ENCODE measurements at places on chromosomes 2 and 18.

- DNase-seq: no peak
Measured at GRCh38 chr2:48250474-48250844, 279.5 kb upstream of the STON1 start.

GRCh38 chr2:62933398-62933917 is 117.2 kb upstream of the OTX1 start:
- DNase-seq: no peak

DNA sequence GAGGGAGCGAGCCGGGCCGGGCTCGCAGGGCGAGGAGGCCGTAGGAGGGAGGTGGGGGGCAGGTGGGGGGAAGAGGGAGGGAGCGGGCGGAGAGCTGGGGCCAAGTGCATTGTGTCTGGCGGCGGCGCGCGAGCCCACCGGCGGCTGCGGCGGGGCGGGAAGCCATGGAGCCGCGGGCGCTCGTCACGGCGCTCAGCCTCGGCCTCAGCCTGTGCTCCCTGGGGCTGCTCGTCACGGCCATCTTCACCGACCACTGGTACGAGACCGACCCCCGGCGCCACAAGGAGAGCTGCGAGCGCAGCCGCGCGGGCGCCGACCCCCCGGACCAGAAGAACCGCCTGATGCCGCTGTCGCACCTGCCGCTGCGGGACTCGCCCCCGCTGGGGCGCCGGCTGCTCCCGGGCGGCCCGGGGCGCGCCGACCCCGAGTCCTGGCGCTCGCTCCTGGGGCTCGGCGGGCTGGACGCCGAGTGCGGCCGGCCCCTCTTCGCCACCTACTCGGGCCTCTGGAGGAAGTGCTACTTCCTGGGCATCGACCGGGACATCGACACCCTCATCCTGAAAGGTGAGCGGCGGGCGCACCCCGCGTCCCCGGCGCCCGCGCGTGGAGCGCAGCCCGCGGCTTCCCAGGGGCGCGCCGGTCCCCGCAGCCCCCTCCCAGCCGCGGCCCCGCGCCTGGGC is at the start of gene TMEM178A:
TMEM178A (plus strand) TSS at position 107 of the 680 bp plus-strand sequence; CDS start at position 165, 58 bp downstream.
- no peak for DNase-seq

DNA sequence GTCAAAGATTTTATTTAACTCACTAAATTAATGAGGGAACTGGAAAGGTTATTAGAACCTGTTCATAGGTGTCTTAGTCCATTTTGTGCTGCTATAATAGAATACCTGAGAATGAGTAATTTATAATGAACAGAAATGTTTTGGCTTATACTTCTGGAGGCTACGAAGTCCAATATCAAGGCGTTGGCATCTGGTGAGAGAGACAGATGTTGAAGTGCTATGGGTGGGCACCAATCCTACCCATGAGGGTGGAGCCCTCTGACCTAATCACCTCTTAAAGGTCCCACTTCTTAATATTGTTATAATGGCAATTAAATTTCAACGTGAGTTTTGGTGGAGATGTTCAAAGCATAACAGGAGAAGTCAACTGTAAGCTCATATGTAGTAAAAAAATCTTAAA is 5.1 kb downstream of the RPIA start:
- no peak for DNase-seq

DNA sequence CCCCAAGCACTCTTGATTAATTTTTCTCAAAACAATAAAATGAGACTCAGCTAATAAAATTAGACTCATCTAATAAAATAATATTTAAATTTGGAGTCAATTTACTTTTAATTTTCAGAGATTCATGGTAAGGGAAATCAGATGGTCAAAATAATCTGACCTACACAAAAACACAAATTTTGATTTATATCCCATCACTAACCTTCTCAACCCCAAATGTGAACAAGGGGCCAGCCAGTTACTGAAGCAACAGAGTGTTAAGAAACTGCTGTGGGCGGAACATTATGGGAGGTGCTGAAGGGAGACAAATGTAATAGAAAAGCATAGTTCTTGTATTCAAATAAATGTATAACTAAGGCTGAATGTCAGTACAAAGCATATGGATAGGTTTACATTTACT is 28.5 kb upstream of the PPP3R1 start:
- no peak for DNase-seq

DNA sequence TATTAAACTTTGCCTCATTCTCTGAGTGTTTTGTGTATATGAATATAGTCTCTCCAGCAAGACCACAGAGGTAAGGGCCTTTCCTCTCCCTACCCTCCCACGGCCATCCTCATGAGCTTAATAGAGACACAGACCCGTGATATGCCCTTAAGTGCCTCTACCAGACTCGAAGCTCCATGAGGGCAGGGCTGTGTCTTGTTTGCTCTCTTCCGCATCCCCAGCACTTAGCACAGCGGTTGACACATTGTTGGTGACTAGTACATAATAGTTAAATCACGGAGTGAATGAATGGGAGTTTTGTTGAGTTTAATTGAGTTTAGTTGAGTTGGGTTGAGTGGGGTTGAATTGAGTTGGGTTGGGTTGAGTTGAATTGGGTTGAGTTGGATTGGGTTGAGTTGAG is 122.3 kb downstream of the ZFP36L2 start:
- no peak for DNase-seq

DNA sequence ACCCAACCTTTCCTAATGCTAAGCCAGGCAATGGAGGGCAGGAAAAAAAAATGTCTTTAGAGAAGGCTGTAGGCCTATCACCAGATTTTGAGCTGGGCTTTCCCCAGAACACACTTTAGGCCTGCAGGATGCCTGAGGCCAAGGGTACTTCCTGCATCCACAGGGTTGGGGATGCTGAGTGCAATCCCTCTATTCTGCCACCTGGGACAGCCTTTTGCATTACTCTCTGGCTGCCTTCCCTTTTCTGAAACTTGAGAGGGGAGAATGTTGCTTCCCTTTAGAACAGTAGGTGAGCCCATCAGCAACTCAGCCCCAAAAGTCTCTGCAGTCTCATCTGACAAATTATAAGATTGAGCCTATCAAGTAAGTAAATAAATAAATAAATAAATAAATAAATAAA is 195.2 kb downstream of the SLC8A1 start:
- DNase-seq: no peak

DNA sequence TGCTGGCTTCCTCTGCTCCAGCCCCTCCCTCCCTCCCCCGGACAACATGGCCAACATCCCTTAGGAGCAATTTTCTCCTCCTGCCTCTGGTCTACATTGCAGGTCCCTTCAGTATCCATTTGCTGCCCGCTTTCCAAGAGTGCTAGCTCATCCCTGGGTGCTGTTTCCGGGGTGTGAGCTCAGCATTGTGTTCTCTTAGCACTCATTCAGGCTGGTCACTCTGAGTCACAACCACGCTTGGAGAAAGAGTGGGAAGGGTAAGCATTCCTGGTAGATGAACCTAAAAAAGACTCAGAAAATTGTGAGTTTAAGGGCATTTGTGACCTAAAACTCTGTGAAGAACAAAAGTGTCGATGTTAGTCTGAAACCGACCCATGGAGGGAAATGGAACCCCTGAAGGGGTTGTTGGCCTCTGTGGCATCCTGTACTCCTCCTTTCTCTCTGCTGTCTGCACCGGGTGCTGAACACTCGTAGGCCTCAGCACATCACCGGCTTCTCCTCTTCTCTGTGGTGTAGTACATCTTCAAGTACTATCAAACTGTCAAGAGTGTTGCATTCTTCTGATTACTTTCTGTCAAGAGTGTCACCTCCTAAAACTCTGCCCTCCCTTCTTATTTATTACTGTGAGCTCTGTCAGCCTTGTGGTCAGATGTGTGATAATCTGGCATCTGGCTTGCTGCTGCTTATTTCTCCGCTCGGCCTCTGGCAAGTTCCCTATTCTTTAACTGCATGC is 73.0 kb downstream of the CTNNA2 start:
- no peak for DNase-seq

DNA sequence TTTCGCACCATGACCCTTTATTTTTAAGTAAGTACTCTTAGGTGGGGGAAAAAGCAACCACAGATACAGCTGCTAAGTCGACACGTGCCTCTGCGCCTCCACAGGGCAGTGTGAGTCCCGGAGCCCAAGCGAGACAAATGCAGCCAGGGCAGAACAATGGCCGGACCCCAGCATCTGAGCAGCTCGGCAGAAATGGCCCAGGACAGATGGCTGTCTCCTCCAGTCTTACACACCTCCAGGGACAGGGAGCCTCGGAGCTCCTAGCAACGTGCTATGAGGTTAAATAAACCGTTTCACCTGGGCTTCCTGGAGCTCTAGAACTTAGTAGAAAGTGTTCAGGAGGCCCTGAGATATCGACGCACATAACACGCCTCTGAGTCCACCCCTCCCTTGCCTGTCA is 47.3 kb upstream of the SALL3 start:
- DNase-seq: no peak

- DNase-seq: no peak
Measured at GRCh38 chr2:236295481-236295880, 31.3 kb upstream of the ASB18 start.

GRCh38 chr2:11748018-11748860 is 1.8 kb downstream of the LPIN1 start:
- DNase-seq: no peak

- no peak for DNase-seq
Measured at GRCh38 chr2:26088038-26088643, 54.3 kb downstream of the RAB10 start.

GRCh38 chr2:7191932-7192331 is 274.7 kb downstream of the RNF144A start:
- no peak for DNase-seq

- peak; percentile 38 for DNase-seq
Measured at GRCh38 chr2:32553829-32554432, 73.9 kb upstream of the TTC27 start.

DNA sequence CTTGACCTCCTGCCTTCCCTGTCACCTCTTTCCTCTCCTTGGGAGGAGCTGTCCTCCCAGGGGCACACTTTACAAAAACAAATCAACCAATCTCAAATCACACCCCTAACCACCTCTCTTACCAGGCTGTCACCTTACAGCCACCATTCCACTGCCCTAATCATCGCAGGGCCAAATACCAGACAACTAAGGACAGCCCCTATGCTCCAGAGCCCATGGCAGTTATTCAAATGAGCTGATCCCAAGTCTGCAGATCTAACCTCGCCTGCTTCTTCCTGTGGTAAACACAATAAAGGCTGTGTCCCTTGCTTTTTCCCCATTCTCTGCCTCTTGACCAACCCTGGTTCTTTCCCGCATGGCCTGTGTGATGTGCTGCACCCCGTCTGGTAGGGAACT is 154.2 kb upstream of the CNTNAP5 start:
- DNase-seq: no peak

GRCh38 chr2:2571301-2572150 is 240.5 kb upstream of the MYT1L start:
- DNase-seq: no peak

DNA sequence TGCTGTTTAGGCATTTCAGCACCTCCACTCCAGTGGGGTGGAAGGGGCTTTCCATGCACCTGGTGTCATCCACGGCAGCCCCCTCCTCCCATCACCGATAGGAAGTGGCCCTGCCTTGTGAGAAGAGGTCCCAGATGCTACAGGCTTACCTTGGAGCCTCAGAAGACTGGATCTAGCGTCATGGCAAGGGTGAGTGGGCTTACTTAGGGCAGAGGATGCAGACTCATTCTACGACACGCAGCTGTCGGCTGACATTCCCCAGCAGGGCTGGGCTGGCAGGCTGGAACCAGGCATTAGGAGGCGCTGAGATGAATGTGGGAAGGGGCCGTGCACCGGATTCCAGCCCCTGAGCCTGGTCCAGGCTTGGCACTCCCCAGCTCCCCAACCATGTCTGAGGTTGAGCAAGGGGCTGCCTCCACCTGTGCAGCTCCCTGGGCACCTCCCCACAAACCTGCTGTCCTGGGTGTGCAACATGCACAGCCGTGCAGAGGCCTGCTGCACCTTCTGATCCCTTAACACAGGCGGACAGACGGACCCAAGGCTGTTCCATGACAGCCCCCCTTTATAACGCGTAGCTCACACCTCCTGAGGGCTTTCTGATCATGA is 1.7 kb upstream of the PRLH start:
- no peak for DNase-seq

DNA sequence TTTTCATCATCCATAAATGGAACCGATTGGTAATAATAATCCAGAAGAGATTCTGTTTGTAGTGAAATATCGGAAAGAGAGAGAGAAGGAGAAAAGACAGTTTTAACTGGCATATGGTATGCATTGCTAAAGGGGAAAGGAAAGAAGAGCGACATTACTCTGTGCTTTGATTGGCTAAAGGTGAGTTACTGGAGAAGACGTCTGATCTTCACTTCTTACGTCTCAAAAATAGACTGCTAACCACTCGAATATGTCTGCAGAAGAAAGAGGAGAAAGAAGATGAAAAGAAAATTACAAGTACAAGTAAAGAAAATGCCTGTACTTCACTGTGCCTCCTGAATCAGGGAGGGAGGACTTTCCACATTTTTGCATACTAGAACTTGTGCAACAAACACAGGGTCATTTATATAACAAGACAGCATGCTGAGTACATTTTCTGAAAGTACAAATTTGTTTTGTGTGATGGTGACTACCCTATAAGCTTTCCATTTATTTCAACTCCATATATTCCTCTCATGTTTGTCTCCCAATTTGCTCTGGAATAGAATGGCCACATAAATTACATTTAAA is 787.2 kb downstream of the RNF144A start:
- DNase-seq: no peak

DNA sequence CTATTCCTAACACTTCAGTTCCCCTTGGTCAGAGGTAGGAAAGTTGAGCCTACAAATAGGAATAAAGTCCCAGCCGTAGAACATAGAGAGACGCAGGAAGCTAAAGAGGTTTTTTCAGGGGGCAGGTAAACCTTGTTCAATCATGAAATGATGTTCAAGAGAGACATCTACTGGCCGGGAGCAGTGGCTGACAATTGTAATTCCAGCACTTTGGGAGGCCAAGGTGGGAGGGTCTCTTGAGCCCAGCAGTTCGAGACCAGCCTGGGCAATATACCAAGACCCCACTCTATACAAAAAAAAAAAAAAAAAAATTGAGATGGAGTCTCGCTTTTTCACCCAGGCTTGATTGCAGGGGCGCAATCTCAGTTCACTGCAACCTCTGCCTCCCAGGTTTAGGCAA is 66.7 kb upstream of the DNAJC10 start:
- DNase-seq: no peak

DNA sequence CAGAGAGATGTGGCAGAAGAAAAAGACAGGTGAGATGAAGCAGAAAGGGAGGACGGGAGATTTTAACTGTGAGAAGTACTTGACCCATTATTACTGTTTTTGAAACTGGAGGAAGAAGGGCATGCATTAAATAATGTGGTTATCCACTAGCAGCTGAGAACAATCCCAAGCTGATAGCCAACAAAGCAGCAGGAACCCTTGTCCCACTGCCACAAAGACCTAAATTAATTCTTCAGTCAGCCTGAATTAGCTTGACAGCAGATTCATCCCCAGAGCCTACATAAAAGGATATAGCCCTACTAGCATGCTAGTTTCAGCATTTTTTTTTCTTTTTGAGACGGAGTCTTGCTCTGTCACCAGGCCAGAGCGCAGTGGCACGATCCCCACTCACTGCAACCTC is 19.5 kb upstream of the REG3A start:
- DNase-seq: no peak

Data from GM12864 (cell line).